HepG2 (cell line): ENCODE measurements at places on chromosomes 6 and 20. TPM values are rescaled to one million over a fixed set of nuclear protein-coding genes. Genes with fewer than 3 reads are reported as not detected.

BPIFB4 gene
- total RNA-seq: not detected in 2 replicates

ULBP2 gene
- total RNA-seq: not detected in 2 replicates

DNA sequence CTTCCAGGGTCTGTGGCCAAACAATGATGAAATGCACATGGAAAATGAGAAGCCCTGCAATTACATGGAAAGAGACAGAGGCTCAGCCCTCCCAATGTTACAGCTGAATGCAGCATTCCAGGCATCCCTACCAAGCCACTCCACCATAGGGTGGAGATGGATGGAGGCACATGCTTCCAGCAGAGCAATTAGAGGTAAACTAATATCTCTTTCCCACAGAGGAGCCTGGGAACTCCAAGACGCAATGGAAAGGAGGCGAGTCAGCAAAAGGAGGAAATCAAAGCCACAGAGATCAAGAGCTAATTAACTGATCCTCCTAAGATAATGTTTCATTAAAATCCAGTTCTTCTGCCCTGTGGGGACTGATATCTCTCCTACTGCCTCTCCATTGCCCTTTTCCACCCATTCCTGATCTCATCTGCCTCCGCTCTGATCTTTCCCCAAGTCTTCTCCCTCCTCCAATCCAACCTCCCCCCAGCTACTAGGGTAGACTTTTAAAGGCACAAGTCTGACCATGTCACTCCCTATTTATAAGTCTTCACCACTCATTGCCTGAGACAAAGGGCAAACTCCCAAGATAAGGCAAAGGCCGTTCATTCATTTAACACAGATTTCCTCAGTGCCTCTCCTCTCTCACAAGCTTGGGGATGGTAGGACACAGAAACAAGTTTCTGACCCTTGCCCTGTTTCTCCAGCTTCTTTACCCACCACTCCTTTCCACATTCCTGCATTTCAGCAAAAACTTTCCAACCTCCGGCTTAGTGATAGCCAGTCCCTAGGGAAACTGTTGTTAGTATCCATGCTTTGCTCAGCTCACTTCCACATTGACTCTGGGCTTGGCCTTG, 14.3 kb upstream of the KCNB1 start:
- no peak for DNase-seq
- H3K27me3 ChIP-seq: no peaks in the 10 kb centered on the region; the same call in 1 of the 2 replicates
- H3K4me1 ChIP-seq: no peaks in the 10 kb centered on the region

- peaks cover 18% of the 10 kb centered on the region for H3K4me1 ChIP-seq
- H3K27me3 ChIP-seq: no peaks in the 10 kb centered on the region; the same call in 1 of the 2 replicates
- DNase-seq: no peak
- no peaks in the 10 kb centered on the region for H3K36me3 ChIP-seq
- no peak overlapping the region for H3K27ac ChIP-seq
Measured at GRCh38 chr20:33919653-33920052, 74.1 kb upstream of the RALY start.

- H3K36me3 ChIP-seq: peaks cover 34% of the 10 kb centered on the region
- DNase-seq: no peak
- H3K4me3 ChIP-seq: no peak overlapping the region
- H3K4me1 ChIP-seq: no peaks in the 10 kb centered on the region
Measured at GRCh38 chr20:35917077-35917476, 37.2 kb downstream of the SCAND1 start.

- H3K4me1 ChIP-seq: no peaks in the 10 kb centered on the region
- H3K27ac ChIP-seq: no peak overlapping the region
- H3K27me3 ChIP-seq: no peaks in the 10 kb centered on the region; the same call in 1 of the 2 replicates
Measured at GRCh38 chr6:16850681-16851026, 89.4 kb upstream of the ATXN1 start.
